ENCODE measurements at places on chromosomes 3 and 15.

DNA sequence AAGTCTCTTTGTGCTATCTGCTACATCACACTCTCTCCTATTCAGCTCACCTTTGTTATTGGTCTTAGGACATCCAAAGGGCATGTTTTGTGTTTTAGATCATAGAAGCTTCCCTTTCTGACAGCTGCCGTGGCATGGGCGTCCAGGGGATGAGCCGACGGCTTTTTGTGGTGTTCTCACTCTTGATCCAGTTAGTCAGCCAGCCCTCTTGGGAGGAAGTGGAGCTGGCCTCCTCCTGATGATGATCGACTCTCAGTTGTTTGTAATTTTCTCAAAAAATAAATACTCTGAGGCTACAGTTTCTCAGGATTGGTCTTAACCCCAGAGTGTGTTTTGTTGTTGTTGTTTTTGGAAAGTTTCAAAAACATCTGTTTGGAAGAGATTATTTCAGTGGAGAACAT lies 34.4 kb downstream of the BOC start:
- DNase-seq = no peak

DNA sequence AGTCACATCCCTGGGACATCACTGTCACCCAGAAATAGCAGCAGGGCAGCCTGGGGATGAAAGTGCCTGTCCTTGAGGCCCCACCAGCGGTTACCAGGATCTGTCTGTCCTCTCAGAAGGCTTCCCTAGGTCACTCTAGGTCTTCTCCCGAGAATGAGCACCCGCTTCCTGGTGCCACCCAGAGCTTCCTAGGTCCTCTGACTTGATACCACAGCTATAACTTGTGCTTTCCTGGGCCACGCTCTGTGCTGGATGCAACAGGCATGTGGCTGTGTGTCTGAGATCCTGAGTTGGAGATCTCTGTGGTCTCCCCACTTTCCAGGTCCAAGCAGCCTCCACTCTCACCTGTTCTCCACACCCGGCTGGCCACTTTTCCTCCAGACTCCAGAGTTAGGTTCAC lies 25.8 kb downstream of the ARNT2 start:
- DNase-seq = no peak

- no peak for DNase-seq
Measured at GRCh38 chr3:115113367-115113766, 33.7 kb downstream of the ZBTB20 start.

- no peak for DNase-seq
Measured at GRCh38 chr3:11554666-11555065, 89.0 kb downstream of the VGLL4 start.

GRCh38 chr15:85748729-85749128 lies 46.0 kb downstream of the KLHL25 start:
- no peak for DNase-seq

- no peak for DNase-seq
Measured at GRCh38 chr3:146337991-146338390, 87.1 kb upstream of the PLSCR4 start.

DNA sequence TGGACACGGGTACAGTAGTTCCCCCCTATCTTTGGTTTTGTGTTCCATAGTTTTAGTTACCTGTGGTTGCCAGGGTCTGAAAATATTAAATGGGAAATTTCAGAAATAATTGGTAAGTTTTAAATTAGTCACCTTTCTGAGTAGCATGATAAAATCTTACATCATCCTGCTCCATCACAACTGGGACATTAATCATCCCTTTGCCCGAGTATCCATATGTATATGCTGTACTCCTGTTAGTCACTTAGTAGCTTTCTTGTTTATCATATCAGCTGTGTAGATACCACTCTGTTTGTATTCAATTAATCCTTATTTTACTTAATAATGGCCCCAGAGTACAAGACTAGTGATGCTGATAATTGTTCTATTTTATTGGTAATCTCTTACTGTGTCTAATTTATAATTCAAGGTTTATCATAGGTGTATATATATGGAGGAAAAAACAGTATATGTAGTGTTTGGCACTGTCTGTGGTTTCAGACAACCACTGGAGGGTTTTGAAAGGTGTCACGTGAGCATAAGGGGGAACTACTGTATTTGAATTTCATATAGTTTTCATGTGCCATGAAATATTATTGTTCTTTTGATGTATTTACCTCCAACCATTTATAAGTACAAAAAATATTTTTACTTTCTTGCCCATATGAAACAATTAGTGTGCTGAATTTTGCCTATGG lies 41.4 kb downstream of the CTDSPL2 start:
- no peak for DNase-seq

DNA sequence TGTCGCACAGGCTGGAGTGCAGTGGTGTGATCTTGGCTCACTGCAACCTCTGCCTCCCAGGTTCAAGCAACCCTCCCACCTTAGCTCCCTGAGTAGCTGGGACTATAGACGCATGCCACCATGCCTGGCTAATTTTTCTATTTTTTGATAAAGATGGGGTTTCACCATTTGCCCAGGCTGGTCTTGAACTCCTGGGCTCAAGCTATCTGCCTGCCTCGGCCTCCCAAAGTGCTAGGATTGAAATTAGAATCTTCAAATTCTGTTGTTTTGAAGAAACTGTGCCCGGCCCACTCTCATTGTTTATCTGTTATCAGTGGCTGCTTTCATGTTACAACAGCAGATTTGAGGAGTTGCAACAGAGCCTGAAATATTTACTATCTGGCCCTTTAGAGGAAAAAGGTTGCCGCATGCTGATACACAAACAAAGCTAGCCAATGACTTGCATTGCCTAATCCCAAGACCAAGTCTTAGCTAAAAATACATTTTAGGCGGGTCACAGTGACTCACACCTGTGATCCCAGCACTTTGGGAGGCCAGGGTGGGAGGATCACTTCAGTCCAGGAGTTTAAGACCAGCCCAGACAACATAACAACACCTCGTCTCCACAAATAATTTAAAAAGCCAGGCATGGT lies 43.2 kb upstream of the PPP4R2 start:
- no peak for DNase-seq

DNA sequence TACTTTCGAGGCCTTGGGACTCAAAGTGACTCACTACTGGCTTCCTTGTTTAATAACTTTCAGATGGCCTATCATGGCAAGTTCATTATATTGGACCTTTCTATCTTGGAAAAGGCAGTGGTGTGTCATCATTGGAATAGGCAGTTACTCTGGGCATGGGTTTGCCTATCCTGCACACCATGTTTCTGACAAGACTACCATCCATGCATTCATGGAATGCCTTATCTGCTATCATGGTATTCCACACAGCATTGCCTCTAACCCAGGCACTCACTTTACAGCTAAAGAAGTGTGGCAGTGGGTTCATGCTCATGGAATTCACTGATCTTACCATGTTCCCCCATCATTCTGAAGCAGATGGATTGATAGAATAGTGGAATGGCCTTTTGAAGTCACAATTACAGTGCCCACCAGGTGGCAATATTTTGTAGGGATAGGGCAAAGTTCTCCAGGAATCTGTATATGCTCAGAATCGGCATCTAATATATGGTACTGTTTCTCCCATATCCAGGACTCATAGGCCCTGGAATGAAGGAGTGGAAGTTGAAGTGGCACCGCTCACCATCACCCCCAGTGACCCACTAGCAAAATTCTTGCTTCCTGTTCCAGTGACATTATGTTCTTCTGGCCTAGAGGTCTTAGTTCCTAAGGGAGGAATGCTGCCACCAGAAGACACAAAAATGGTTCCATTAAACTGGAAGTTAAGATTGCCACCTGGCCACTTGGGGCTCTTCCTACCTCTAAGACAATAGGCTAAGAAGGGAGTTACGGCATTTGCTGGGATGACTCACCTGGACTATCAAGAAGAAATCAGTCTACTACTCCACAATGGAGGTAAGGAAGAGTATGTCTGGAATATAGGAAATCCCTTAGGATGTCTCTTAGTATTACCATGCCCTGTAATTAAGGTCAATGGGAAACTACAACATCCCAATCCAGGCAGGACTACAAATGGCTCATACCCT lies 1161.4 kb downstream of the SI start:
- DNase-seq = no peak

GRCh38 chr15:92471288-92471687 lies 77.6 kb downstream of the ST8SIA2 start:
- no peak for DNase-seq

DNA sequence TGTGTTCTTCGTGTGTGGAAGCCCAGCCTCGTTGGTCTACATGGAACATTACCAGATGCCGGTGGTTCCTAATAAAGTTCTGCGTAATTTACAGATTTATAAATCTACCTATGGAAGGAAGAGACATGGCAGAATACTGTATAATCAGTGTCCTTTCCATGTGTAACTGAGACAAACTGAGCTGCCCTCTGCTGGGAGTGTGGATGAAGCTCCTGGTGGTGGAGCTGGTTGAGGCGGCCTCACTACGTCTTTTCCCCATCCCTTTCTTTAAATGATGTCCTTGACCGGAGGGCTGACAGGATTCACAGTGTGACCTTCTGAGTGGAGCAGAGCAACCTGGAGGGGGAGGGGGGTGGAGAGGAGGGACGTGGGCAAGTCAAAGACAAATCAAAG lies 267.0 kb upstream of the CHRM5 start:
- no peak for DNase-seq

DNA sequence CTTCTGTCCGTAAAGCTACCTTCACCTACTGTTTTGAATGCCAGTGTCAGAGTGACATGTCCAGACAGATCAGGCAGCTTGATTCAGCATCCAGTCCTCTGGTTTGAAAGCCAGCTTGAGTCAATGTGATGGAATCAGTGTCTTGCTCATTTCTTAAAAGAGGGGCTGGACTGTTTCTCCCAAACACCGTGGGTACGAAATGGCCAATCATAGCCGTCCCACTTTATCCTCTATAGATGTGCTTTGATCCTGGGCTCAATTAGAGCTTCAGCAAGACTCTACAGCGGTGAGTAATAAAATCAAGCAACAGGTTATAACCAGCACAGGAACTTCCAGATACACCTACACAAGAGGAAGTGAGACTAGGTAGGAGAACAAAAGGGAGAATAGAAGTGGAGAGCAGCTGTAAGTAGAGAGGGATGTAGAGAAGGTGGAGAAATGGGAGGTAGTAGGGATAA lies 17.0 kb upstream of the OR5K1 start:
- no peak for DNase-seq

DNA sequence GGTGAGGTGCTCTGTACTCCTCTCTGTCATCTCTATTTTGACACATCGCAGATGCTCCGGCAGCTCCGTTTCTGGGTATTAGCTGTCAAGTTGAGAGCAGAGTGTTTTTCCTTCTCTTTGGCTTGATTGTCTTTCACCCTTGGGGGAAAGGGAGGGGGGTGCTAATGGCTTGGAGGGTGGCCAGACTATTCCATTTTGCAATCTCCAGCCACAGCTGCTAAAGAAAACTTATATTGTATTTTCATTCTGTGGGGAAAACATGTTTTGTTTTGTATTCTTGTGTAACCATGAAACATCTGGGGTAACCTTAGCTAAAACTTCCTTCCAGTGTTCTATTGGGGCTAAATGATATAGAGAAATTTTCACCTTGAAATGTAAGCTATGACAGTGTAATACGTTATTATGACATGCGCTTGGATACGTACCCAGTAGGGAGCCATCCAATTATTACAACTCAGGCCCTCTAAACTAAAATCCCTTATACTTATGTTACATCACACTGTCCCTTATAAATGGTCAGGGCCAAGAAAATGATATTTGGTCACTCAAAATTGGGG lies 14.0 kb upstream of the LARP6 start:
- DNase-seq = no peak

DNA sequence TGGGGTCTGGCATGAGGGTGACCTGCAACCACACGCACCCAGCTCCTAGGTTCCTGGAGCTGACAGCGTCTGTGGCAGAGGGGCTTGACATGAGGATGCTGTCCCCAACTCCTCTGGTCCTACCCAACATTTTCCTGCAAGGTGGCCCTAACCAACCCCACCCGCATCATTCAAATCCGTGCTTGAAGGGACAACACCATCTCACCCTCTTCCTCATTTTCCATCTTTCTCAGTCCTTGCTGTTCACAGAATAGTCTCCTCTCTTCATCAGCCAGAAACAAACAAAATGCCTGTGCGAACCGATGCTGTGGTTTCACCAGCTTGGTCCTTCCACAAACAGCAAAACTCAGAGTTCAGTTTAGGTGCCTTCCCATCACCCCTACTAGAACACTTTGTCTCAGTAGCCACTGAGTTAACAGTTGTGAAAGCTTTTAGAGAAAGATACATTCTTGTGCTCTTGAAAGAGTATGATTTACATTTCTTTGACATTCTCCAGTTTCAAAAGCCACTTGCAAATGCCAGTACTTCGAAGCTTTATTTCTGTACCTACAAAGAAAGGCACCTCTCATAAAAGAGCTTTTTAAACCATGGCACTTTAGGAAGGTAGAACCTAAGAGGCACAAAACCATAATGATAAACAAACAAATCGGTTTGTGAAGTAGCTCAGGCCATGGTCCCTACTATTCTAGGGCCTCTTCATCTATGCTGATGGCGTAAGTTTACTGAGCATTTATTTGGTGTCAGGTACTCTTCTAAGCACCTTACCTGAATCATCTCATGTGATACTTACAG lies 360.1 kb downstream of the SHQ1 start:
- DNase-seq = no peak

- no peak for DNase-seq
Measured at GRCh38 chr15:52021128-52021671, 2.2 kb downstream of the MAPK6 start.

- DNase-seq = no peak
Measured at GRCh38 chr3:60720736-60721135, 530.5 kb downstream of the FHIT start.

DNA sequence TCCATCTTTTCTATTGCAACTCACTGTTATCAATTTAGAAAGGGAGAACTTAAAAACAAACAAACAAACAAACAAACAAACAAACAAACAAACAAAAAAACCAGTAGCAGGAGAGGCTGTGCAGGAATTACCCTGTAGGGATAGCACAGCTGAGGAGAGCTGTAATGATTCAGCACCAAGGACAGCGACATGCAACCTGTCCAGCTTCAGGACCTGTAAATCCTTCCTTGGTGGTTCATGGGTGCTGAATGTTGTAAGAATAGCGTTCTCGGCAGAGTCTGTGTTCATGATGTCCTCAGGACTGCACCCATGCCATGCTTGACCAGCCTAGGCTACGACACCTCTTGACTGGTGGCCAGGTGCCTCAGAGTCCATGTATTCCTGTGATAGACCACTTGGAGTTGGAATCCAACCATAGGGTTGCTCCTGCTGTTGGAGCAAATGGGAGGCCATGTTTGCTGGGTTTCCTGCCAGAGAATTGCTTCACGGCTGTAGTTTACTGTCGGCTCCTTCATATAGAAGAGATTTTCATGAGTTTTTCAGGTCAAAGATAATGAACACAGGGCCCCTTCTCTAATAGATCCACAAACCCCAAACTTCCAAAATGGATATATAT lies 65.9 kb downstream of the CACNA2D3 start:
- DNase-seq = no peak
